Brain microvascular endothelial cell (primary cell): ENCODE measurements at places on chromosomes 3 and 15.
A peak's percentile ranks its signal among the peaks of the same experiment; 100 is the strongest.

DNA sequence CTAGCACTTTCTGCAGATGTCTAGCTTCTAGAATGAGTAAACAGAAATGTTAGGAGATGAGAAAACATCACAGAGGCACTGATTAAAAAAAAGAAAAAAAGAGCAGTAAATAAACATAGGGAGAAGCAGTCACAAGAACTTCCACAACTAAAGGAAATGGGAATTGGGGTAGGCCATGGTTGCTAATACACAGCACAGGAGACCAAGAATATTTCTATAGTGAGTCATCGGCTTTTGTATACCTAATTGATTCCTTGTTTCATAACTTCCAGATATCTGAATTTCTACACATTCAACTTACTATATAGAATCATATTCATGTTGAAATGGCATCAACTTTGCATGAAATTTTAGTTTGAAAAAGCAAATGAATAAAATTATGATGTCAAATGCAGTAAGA lies 47.3 kb upstream of the TCF12 start:
- DNase-seq, result peak; percentile 54

DNA sequence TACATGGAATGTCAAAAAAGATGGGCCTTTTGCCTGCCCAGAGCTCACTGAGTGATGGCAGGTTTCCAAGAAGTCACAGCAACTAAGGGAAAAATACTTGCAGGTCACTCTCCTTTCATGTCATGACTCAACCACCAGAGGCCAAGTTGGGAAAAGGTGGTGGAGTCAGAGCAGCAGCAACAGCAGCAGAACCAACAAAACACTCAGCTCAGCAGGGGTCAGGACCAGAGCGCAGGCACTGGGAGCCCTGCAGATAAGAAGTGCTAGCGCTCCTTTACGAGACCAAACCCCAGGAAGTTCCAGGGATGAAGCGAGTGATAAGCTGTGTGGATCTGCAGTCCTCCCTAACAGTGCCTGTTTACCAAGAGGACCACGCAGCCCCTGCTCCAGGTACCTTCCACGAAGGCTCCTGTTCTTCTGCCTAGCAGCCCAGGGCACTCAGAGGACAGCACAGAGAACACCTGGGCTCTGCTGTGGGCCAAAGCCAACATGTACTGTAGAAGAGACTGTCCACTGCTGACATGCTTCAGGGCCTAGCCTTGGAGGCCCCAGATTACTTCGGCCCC lies 26.0 kb downstream of the POC1A start:
- peak; percentile 58 for DNase-seq

DNA sequence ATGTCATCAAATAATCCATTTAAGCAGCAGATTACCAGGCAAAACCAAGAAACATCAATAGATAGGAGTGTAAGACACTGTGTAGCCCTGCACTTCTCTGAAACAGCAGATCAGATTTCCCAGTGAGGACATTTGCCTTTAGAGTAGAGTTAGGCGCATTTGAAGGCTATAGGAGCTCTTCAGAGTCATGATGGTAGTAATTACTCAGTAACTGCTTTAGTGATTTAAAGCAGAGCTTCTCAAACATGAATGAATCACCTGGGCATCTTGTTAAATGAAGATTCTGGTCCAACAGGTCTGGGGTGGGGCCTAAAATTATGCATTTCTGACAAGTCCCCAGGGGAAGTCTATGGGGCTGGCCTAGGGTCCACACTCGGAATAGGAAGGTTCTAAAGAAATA lies 36.9 kb downstream of the THRB start:
- DNase-seq, result no peak

GRCh38 chr15:40338041-40338657 lies 2.6 kb downstream of the CCDC9B start:
- peak; percentile 64 for DNase-seq

- peak; percentile 51 for DNase-seq
Measured at GRCh38 chr3:111676211-111677006, 81.3 kb upstream of the ZBED2 start.

DNA sequence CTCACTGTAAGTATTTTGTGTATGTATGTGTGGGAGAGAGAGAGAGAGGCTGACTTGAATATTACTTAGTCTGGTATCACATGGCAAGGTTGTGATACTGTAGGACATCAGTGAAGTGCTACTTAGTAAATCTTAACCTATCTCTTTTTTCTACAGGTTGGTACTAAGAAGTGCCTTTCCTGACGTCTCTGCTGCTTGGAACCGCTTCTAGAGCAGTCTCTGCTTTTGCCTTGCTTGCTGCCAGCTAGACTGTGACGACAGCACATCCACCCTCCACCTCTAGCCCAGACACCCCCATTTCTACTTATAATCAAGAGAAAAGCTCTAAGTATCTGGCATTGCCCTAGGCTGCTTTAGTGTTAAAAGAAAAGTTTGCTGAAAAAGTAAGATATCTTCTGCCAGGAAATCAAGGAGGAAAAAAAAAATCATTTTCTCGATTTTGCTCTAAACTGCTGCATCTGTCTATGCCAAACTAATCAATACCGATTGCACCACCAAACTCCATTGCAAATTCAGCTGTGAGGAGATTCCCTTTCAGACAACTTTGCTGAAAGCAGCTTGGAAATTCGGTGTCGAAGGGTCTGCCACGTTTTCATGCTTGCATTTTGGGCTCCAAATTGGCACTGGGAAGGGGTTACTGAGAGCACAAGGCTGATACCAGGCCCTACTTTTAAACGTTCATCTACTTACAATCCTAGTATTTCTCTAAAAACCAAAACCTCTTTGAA lies 30.7 kb downstream of the MBNL1 start:
- no peak for DNase-seq

GRCh38 chr3:171747223-171747920 lies 62.9 kb downstream of the PLD1 start:
- no peak for DNase-seq
